ENCODE measurements at places on chromosomes 12 and 14. TPM values are rescaled to one million over a fixed set of nuclear protein-coding genes. Genes with fewer than 3 reads are reported as not detected.

- no peak for DNase-seq
Measured at GRCh38 chr12:10182354-10183049, 3.7 kb downstream of the TMEM52B start.

The GMPR2 gene
- total RNA-seq: 67.0 TPM

The CHD8 gene
- total RNA-seq: 97.2 TPM

GRCh38 chr14:97878727-97879126 lies 1081.5 kb downstream of the VRK1 start:
- no peak for DNase-seq

The TAS2R8 gene
- total RNA-seq: not detected

All from GM23338 (cell line).